Cerebellar cortex (tissue), 1 donor: ENCODE measurements at places on chromosomes 3 and 15.

GRCh38 chr3:68274286-68274685 is 619.9 kb upstream of the SUCLG2 start:
- no peak for DNase-seq

DNA sequence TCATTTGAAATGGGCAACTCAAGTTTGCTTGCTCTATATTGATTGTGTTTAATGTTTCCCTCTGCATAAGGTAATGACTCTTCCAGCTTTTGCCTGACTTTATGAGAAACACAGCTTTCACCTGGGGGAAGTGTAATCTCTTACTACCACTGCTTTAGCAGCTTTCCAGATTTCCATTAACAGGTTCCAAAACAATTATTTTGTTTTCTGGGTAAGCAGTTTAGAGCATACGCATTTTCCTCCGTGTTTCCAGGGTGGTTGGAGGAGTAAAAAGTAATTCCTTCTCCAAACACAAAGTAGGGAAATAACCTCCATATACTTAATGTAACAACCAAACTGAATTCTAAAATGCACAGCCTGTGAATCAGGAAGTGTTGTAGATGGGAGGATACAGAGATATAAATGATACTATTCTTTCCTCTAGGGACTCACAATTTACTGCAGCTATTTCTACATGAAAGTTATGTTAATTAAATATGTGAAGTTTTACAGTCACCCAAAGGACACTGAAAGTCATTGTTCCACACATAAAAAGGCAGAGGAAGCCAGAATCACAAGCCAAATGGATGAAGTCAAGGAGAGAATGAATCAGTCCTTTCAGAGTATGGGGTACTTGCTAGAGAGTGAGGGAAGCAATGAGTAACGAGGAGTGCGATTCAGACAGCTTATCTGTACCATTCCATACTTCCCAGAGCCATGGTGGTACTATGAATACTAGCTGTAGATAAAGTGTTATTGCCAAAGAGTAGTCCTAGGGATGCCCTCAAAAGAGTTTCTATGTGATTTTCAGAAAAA is 16.6 kb downstream of the ST3GAL6 start:
- DNase-seq, result no peak

DNA sequence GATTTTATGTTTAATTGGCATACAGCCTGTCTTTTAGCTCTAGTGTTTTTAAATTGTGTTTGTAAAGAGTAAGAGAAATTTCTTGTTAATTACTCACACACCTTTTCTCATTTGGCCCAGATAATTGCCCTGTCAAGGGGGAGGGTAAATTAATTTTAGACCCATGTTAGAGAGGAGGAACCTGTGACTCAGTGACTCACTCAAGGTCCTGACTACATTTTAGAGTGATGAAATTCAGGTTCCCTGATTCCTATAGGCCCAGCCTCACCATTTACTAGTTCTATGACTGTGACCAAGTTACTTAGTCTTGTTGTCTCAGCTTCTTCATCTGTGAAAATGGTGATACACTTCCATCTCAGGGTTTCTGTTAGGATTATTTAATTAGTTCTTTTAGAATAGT is 125.2 kb upstream of the DPH6 start:
- no peak for DNase-seq

- no peak for DNase-seq
These were observed 213.1 kb downstream of the FGF12 start for GRCh38 chr3:192514081-192514753.

GRCh38 chr3:72161881-72162595 is 377.1 kb upstream of the PROK2 start:
- DNase-seq, result no peak

- no peak for DNase-seq
These were observed 53.2 kb downstream of the ACAD9 start for GRCh38 chr3:128932516-128933212.

DNA sequence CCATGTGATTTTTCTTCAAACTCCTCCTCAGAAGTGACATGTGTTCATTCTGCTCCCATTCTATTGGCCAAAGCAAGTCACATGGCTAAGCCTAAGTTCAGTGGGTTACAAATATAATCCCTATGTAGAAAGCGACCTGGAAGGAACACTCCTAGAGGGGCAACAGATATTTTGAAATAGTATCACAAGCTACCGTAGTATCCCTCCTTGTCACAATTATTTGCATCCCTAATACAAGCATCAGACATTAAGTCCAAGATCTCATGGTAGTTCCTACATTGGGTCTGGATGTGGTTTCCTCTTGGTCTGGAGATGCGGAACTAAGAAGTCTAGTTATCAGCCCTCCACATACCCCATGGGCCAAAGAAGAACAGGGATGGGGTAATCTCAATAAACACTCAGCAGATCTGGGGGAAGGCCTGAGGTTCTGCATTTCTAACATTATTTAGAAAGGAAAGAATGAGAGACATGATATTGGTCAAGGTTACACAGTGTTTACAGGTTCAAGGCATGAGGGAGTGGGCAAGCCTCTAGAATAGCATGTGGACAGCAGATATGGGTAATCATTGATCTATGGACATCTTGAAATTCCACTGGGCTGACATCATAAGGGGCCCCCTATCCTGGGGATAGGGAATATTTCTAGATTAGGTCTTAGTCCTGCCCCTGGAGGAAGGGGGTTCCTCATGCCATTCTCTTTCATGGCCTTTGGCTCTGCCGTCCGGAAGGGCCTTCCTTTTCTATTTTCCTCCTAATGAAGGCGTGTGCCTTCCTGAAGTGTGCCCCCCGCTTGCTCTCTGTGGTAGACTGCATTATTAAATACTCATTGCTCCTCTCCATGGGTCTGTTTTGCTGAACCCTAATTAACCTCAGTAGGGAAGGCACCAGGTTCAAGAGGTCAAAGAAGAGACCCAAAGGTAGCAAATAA is 17.8 kb upstream of the ABHD2 start:
- DNase-seq, result no peak

DNA sequence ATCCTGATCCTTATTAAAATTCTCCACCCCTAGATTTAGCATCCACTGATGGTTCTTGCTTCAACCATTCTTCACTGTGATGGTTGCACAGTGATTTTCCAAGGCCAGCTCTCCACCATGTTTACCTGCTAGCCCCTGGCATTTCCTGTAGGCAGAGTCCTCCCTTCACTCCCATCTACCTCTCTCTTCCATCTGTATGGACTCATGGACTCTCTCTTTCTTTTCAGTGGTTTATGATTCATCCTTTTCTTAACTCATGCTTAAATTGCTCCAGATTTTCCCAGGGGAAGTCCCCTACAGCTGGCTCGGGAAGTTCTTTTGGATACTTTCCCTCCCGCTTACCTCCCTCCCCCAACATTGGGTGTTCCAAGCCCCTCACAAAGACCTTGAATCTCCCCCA is 18.7 kb downstream of the TGM4 start:
- no peak for DNase-seq

GRCh38 chr15:77060546-77060945 is 10.4 kb downstream of the TSPAN3 start:
- DNase-seq, result peak; percentile 54

DNA sequence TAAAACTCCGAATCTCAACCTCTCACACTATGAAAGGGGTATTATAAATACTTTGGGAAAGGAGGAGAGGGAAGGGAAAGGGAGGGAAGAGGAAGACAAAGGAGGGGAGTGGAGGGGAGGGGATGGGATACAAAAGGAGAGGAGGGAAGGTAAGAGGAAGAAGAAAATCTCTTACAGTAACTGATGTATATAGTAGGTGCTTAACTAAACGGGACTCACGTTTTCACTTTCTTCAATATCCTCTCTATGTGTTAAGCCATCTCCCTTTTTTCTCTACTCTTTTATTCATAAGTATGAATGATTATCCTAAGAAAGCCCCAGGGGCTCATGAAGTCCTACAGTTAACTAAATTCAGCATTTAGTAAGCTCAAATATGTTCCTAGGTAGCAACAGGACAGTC is 729.6 kb upstream of the NR2F2 start:
- no peak for DNase-seq

DNA sequence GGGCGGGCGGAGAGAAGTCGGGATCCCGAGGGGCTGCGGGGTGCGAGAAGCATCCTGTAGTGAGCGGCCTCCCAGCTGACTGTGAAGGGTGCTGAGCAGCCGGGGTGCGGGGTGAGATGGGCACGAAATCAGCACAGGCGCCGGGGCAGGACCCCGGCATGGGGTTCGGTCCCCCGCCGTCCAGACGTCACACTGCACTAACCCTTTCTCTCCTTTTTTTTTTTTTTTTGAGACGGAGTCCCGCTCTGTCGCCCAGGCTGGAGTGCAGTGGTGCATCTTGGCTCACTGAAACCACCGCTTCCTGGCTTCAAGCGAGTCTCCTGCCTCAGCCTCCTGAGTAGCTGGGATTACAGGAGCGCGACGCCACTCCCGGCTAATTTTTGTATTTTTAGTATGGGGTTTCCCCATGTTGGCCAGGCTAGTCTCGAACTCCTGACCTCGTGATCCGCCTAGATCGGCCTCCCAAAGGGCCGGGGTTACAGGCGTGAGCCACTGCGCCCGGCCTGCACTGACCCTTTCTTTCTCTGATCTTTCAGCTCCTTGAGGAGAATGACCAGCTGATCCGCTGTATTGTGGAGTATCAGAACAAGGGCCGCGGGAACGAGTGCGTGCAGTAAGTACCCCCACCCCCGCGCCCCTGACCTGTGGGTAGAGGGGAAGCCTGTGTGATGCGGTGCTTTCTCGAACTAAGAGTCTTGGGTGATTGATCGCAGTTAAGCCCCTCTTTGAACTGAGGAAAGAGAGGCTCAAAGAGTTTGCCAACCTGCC is 513 bp downstream of the SS18L2 start:
- no peak for DNase-seq

- peak; percentile 39 for DNase-seq
These were observed 87.1 kb downstream of the LPP start for GRCh38 chr3:188241072-188241471.

DNA sequence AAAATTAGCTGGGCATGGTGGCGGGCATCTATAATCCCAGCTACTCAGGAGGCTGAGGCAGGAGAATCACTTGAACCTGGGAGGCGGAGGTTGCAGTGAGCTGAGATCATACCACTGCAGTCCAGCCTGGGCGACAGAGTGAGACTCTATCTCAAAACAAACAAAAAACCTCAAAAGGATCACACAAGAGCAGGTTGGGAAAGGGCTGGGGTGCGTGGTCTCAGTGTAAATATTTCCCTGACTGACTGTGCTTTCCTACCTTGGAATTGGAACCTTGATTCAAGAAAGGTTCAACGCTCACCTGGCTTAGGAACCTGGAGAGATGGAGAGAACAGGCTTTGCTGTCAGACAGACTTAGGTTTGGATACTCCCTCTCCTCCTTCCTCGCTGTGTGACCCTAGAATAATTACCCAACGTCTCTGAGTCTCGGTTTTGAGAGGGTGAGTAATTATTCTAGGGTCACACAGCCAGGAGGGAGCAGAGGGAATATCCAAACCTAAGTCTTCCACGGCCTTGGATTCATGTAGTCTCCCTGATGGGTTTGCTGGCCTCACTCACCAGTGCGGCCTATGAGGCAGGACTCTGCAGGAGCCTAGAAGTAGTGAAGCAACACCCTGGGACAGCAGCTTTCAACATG is 24.6 kb downstream of the CYP19A1 start:
- no peak for DNase-seq

- DNase-seq, result no peak
These were observed 83.9 kb downstream of the CHSY1 start for GRCh38 chr15:101167753-101168462.

- DNase-seq, result no peak
These were observed 32.2 kb downstream of the ATP10A start for GRCh38 chr15:25830844-25831451.

DNA sequence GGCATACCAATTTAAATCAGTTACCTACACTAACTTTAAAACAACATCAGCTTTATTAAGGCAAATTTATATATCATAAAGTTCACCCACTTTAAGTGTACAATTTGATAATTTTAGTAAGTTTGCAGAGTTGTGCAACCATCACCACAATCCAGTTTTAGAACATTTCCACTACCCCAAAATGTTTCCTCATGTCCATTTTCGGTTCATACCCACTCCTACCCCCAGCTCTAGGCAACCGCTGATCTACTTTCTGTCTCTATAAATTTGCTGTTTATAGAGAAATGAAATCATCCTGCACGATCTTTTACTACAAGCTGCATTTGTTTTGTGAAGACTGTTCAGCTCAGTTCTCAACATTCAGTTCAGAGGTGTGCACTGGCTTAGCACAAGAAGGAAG is 31.5 kb upstream of the FAM81A start:
- no peak for DNase-seq

GRCh38 chr15:70833422-70833821 is 20.5 kb downstream of the LARP6 start:
- no peak for DNase-seq

DNA sequence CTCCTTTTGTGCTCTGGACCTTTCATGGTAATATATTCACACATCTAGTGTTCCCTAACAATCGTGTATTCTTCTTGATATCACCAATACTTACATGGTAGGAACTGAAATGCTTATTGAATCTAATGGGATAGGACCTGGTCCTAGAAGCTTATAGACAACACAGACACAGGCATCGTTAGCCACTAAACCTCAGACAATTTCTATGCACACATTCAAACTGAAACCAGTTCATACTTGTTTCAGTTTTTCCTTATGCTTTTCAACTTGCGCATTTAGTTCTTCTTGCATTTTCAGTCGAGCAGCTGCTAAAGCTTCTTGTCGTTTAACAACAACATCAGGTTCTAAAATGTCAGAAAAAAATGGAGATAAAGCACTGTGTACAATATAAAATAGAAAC is 2.3 kb downstream of the SELENOS start:
- DNase-seq, result no peak

GRCh38 chr3:149673393-149673792 is 15.6 kb upstream of the WWTR1 start:
- DNase-seq, result no peak

GRCh38 chr3:38114875-38115644 is 21.9 kb downstream of the ACAA1 start:
- no peak for DNase-seq

DNA sequence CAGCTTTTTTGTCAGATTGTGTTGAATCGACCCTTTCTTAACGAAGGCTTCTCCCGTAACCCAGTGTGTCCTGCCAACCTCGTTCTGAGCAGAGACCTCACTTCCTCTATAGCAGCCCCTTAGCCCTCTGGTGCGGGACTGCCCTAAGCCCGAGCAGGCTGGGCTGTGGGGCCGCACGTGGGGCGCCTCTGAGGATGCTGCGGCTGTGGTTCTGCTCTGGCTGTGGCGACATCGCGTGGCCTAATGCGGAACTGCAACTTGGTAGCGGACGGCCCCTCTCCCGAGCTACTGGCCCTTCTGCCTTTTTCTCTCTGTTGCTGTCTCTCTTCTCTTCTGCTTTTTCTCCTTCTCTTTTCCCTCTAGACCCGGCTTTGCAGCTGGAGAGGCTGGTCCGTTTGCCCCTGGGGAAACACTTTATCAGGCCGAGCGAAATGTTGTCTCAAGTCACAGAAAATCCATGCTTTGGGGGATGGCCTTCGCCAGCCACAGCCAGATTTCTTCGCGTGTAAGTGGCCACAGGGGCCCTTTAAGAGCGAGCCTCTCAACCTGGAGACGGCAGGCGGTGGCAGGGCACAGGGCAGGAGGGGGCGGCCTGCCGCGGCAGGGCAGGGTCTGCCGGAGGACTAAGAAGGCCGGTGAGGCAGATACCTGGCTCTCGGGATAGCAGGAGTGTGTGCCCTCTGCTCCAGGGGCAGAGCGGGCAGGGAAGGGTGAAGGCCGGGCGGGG is 19.4 kb upstream of the KIF23 start:
- DNase-seq, result peak; percentile 81

- no peak for DNase-seq
These were observed 84.8 kb upstream of the FOXB1 start for GRCh38 chr15:59918994-59919951.

GRCh38 chr3:113255100-113255853 is 43.9 kb downstream of the BOC start:
- no peak for DNase-seq
